ENCODE measurements at places on chromosomes 1 and 21.

DNA sequence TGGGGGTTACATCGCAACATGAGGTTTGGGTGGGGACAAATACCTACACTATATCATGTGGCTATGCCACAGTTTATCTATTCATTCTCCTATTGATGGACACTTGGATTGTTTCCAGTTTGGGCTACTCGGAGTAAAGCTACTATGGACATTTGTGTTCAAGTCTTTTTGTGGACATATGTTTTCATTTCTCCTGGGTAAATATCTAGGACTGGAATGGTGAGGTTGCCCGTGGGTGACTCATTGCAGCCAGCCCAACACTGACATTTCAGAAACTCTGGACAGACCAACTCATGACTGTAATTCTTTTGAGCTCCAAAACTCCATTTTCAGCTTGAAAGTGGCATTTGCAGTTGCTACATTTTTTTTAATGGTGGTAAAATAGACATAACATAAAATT lies 82.7 kb downstream of the KAZN start:
- no peak for DNase-seq

- DNase-seq = no peak
Observed at GRCh38 chr1:226069811-226070489, 7.4 kb downstream of the H3-3A start.

GRCh38 chr1:211495584-211495983 lies 3.6 kb upstream of the RD3 start:
- DNase-seq = no peak

GRCh38 chr1:58608297-58608696 lies 31.2 kb upstream of the TACSTD2 start:
- no peak for DNase-seq

DNA sequence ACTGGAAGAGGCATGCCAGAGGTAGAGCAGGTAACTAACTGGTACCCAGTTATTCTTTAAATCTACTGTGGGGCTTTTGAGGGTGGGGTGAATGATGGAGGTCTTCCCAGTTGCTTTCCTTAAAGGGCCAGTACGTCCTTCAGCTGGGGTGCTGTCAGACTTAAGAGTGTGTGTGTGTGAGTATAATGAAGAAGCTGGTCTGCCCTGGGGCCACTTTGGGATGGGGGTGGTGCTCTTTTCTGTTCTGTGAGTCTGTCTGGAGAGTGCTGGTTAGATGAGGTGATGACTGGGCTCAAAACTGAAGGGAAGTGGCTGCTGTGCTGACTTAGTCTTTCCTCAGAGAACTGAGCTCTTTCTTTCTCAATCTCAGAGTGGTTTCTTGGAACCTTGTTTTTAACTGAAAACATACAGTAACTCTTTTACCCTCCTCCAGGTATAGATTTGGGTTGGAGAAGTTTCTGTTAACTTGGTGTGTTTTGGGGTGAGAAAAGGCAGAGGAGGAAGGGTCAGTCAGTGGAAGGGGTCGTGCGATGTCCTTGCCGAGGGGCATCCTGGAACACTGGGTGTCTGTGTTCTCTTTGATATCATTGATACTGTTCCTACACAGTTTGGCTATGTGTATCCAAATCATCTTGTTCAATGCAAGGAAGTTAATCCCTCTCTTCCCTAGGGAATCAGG lies 746 bp downstream of the MACF1 start:
- no peak for DNase-seq

- no peak for DNase-seq
Observed at GRCh38 chr1:66873111-66873510, 51.5 kb downstream of the DNAI4 start.

GRCh38 chr1:223212441-223212840 lies 69.4 kb upstream of the TLR5 start:
- DNase-seq = no peak

DNA sequence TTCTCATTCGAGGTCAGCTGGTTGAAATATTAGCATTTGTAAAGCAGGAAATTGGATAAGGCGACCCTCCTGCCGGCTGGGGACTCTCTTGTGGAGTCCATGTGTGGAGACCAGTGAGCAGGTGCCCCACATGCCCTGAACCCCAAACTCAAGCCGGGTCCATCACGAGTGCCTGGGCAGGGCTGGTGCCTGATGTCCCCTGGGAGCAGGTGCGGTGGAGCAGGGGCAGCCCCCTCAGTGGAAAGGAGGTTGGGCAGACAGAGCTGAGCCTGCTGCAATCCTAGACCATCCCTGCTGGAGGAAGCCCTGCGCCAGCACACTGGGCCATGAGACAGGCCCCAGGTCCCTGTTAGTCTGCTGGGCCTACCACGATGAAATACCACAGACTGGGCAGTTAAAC lies 395.6 kb downstream of the NPHP4 start:
- DNase-seq = no peak

GRCh38 chr1:205232127-205232820 lies 4.5 kb downstream of the TMCC2 start:
- DNase-seq = no peak

- no peak for DNase-seq
Observed at GRCh38 chr1:25185409-25186160, 46.7 kb downstream of the SYF2 start.

DNA sequence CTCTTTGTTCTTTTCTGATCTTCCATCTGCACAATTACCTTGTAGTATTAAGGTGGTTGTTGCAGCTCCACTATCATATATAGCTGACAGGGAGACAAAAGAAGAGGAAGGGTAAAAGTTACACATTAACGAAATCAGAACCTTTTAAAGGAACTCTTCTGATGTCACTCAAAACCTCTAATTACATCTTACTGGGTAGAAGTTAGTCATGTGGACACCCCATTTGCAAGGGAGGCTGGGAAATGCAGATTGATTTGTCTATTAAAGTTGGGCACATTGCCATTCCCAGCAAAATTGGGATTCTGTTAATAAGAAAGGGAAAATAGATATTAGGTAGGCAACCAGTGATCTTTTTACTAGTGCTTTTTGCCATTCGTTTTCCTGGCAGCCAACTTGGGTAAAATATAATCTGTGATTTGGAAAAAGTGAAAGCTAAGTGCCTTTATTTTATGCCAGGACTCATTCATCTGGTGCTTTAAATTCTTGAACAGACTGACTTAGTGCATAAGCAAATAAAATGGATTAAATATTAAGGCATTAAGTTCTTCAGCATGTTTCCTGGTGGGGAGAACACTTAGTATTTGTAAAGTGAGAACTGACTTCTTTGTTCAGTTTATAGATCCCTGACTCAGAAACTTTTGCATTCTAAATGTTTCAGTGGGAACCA lies 71.3 kb downstream of the DNM3 start:
- DNase-seq = no peak

GRCh38 chr1:203342192-203342940 lies 8.6 kb downstream of the FMOD start:
- DNase-seq = no peak

GRCh38 chr1:29524285-29525065 lies 288.2 kb downstream of the PTPRU start:
- no peak for DNase-seq
